ENCODE measurements at places on chromosomes 2 and 18. TPM values are rescaled to one million over a fixed set of nuclear protein-coding genes. Genes with fewer than 3 reads are reported as not detected.

Gene FAHD2A
- 35.2 TPM for total RNA-seq

Gene WDR43
- 70.4 TPM for total RNA-seq

Gene TSPYL6
- total RNA-seq: not detected

Gene HOXD9
- total RNA-seq: not detected

Gene NT5C1B
- not detected for total RNA-seq

Gene RBM44
- total RNA-seq: 1.0 TPM

Gene CRYGC
- not detected for total RNA-seq

Gene CD207
- total RNA-seq: not detected

Gene IMPA2
- total RNA-seq: 9.5 TPM

Gene SLC38A11
- 0.42 TPM for total RNA-seq

Gene CMPK2
- total RNA-seq: 3.0 TPM

Gene RSAD2
- total RNA-seq: 5.2 TPM

Gene DHRS9
- not detected for total RNA-seq

Gene CYP27A1
- total RNA-seq: 0.49 TPM

Gene AGXT
- total RNA-seq: not detected

Gene ASB1
- total RNA-seq: 53.3 TPM

Gene TMEM17
- not detected for total RNA-seq

Gene SLC40A1
- 18.2 TPM for total RNA-seq

Gene PRSS56
- not detected for total RNA-seq

Gene KCNG2
- not detected for total RNA-seq

Gene C1QL2
- not detected for total RNA-seq

Gene GLI2
- not detected for total RNA-seq

Gene CDKL4
- not detected for total RNA-seq

Gene CACNB4
- total RNA-seq: 1.1 TPM

Gene NEB
- 1.7 TPM for total RNA-seq

Gene ACKR3
- 6.1 TPM for total RNA-seq

Gene DHX57
- total RNA-seq: 20.8 TPM

Gene AQP12B
- not detected for total RNA-seq

Gene FBXO41
- total RNA-seq: 28.0 TPM

Gene COL6A3
- 4.1 TPM for total RNA-seq

Gene MFSD6
- 61.3 TPM for total RNA-seq

Gene STK11IP
- 42.7 TPM for total RNA-seq

Gene RAB12
- 23.7 TPM for total RNA-seq
